ENCODE measurements at places on chromosomes 13 and 19. TPM values are rescaled to one million over a fixed set of nuclear protein-coding genes. Genes with fewer than 3 reads are reported as not detected.

DNA sequence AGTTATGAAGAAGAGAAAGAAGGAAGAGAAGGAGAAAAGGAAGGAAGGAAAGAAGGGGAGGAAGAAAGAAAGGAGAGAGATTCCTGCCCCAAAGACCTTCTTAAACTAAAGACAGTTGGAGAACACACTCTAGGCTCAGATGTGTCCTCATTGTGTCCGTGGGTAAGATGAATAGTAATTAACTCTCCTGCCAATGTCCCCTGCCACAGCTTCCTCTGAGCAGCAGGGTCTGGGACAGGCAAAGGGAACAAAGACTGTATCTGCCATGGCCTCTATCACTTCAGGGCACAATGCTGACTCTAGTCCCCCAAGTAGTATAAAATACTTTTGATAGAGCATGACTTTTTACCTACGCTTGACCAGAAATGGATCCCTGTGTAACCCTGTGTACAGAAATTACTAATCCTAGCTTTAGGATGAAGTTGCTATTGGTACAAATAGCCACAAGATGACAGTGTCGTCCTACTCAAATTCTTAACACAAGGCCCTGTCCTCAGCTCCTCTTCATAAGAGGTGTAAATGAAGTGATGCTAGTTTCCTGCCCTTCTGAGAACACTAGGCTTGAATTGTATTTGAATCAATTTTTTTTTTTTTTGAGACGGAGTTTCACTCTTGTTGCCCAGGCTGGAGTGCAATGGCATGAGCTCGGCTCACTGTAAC is 186.2 kb upstream of the GPR12 start:
- peak; percentile 50 for DNase-seq

DNA sequence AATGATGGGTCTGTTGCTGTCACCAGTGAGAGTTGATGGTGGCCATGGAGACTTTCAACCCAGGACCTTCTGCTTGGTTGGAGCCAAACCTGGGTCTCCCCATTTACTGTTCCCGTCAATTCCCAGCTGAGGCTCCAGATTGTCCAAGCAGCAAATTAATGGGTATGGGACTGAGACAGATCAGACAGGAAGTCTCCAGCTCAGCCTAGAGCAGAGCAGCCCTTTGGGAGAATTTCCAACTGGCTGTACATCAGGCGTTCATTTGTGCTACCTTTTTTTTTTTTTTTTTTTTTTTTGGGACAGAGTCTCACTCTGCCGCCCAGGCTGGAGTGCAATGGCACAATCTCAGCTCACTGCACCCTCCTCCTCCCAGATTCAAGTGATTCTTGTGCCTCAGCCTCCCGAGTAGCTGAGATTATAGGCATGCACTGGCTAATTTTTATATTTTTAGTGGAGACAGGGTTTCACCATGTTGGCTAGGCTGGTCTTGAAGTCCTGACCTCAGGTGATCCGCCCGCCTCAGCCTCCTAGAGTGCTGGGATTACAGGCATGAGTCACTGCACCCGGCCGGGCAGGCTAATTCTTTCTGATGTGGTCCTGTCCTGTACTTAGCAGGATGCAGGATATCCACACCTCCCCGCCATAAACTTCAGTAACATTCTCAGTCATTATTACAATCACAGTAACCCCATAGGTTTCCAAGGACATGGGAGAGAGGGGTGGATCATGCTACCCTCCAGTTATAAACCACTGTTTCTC is 9.3 kb downstream of the MAP3K10 start:
- DNase-seq = peak; percentile 22

GRCh38 chr13:32829676-32830335 is 186.4 kb upstream of the KL start:
- peak; percentile 74 for DNase-seq

DNA sequence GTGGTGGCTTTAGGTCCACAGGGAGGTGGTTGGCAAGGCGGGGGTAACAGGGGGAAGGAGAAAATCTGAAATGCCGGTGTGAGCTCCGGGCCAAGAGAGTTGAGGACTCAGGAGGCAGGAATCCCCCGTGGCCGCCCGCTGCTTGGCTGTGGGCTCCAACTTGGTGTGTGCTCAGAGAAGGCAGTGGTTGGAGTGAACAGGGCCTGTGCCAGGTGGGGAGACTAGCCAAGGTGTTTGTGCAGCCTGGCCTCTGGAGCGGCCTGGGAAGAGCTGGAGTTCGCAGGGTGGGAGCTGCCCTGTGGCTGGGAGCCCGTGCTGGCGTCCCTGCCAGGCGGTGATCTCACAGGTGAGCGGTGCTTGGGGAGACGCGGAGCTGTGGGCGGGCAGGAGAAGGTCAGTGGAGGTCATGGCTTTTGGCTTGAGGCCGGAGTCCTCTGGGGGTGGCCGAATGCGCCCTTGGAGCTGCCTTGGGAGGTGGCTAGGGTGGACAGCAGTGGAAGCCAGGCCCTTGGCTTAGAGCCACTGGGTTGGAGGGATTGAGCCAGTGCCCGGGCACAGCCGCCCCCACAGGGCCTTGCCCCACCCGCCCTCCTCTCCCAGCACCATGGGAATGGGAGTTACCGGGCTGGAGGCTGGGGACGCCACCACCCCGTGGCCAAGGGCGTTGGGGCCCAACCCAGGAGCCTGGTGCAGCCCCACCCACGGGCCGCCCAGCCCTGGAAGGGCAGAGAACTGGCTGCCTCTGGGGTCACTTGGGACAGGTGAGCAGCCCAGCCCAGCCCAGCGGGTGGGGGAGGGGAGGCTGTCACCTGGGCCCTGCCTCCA is 7.1 kb upstream of the CIRBP start:
- peak; percentile 36 for DNase-seq

GRCh38 chr13:87779426-87779825 is 108.3 kb downstream of the SLITRK5 start:
- DNase-seq = no peak

RAB3D gene
- total RNA-seq = 11.1 TPM

MEIOSIN gene
- not detected for total RNA-seq

All from HFFc6 (cell line).